ENCODE measurements at places on chromosomes 1 and 21.

- peak; percentile 35 for DNase-seq
Measured at GRCh38 chr1:150928286-150928685, 2.1 kb downstream of the SETDB1 start.

GRCh38 chr1:196546272-196547111 is 61.7 kb downstream of the KCNT2 start:
- DNase-seq, result no peak

- DNase-seq, result no peak
Measured at GRCh38 chr1:221856228-221857093, 114.6 kb upstream of the DUSP10 start.

DNA sequence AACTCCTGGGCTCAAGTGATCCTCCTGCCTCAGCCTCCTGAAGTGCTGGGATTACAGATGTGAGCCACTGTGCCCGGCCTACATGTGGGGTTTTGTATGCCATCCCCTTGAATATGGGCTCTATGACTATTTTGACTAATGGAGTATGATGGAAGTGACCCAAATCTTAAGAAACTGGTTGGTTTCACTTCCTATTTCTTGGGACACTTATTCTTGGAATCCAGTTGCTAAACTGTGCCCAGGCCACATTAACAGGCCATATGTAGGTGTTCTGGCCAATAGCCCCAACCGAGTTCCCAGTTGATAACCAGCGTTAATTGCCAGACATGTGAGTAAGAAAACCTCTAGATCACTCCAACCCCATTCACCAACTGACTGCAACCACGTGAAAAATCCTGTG is 36.3 kb upstream of the CLIC4 start:
- DNase-seq, result peak; percentile 96

- no peak for DNase-seq
Measured at GRCh38 chr1:166929911-166930310, 45.4 kb downstream of the ILDR2 start.

GRCh38 chr1:211653959-211654496 is 21.4 kb downstream of the NEK2 start:
- DNase-seq, result peak; percentile 32

DNA sequence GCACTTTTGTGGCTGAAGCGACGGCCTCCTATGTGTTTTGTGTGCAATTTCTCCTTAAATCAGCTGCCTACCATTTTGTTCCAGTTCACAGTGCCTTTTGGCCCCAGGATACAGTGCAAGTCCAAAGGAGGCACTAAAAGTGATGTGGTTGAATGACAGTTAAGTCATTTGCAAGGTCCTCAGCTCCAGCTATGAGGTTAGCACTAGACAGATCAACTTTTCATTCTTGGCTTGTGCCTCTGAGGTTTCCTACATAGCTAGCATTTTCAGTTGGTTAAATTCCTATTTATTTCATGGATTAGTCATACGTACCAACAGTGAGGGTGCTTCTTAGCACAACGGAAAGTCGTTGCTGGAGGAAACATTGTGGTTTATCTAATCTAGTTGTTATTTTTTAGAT is 59.3 kb upstream of the NTPCR start:
- DNase-seq, result no peak

DNA sequence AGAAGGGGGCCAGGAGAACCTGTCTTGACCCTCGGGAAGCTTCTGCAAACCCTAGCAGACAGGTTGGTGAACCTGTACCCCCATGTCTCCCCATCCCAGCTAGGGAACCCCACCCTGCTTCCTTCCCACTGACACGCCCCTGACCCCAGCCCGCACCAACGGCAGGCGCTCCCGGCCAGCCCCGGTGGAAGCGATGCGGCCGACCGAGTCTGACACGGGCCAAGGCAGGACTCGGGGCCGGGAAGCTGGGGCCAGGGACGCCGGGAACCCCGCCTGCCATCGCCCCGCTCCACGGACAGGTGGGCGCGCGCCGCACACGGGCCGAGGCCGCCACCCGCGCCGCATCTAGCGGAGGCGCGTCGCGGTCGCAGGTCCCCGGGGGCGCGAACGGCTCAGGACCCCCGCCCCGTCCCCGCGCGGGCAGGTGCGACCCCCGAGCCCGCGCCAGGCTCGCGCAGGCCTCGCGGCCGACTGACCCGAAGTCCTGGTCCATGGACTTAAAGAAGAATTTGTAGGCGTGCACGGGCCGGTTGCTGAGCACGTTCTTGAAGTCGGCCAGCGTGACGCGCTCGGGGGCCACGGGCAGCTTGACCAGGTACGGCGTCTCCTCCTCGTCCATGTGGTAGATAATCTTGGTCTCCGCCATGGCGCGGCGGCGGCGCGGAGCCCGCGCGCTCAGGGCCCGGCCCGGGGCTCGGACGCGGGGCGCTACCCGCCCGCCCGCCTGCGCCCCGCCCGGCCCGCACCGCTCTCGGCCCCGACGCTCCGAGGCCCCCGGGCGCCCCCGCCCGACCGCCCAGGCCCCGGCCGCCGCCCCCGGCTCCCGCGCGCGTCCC is 580 bp downstream of the DVL1 start:
- DNase-seq, result no peak
